ENCODE measurements at places on chromosomes 3 and 15. TPM values are rescaled to one million over a fixed set of nuclear protein-coding genes. Genes with fewer than 3 reads are reported as not detected.

Gene RGMA
- not detected for total RNA-seq

Gene PATL2
- total RNA-seq: 19.1 TPM

Gene SSUH2
- total RNA-seq: not detected

GRCh38 chr3:52317208-52318000, 1.3 kb downstream of the DNAH1 start:
- peak; percentile 79 for DNase-seq

GRCh38 chr15:48928877-48929538, 34.7 kb downstream of the SHC4 start:
- DNase-seq: no peak

DNA sequence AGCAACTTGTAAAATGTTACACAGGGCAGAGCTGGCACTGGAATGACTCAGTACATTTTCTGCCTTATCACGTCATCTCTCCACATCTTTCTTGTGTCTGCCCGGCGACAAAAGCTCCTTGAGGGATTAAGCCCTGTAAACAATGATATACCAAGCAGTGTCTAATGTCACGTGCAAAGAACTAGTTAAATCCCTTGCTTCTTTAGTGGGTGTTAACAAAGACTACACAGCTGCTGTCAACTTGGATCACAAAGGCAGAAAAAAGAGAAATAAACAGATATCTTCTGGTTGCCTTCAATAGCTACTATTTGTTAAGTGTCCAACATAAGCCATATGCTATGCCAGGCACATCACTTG, 48.1 kb upstream of the FRMD4B start:
- no peak for DNase-seq

DNA sequence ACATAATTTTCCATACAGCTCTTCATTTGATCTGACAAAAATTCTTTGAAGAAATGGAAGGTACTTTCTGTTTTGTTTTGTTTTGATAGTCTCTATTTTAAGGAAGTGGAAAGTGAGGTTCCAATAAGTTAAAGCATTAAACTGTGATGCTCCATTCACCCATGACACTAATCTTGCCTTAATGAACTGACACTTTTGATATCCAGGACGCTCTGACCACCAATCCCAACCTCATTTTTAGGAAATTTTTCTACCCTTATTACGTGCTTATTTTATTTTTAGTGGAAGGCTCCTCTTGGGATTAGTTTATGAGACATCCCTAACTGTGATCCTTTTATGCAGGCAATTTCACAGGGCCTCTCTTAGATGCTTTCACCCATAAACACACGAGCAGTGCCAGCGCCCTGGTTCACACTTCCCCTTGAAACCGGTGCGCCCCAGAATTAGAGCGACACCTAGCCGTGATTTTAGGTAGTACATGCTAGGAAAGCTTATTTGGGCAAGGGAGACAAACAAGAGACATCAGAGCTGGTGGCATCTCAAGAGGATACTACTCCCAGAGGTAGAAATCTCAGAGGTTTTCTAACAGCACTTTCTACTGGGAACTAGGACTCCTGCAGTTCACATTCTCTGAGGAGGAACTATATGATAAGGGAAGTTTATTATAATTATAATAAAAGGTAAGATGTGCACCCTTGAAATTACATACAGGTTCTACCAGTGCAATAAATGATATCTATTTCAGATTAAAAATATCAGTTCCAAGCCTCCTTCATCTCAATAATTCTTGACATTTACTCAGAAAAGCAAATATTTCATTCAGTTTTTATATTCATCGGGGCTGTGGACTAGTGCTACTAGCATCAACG, 173.9 kb downstream of the SLC9A9 start:
- peak; percentile 82 for DNase-seq

DNA sequence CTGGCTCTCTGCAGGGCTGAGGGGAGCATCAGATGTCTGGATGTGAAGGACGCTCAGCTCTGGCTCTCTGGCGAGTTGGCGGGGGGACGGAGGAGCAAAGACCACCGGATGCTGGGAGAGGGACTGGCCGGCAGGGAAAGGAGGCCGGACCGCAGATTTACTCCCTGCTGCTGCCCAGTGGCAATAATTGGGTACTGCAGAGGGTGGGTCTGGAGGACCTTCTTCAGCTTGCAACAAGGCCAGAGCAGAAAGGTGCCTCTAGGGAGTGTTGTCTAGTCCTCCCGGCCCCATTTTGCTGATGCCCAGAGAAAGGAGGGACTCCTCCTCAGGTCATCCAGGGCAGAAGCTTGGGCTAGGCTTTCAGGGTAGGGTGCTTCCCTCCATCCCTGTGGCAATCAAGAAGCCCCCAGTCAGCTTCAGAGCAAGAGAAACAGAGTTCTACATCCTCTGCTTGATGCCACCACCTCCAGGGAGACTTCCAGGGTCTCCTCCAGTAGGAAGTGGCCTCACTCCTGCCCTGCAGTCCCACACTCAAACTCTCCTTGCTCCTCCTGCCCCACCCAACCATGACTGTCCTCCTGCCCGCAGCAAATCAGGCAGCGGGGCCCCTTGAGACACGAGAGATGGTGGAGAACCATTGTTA, 20.3 kb upstream of the CSPG4 start:
- DNase-seq: peak; percentile 72

DNA sequence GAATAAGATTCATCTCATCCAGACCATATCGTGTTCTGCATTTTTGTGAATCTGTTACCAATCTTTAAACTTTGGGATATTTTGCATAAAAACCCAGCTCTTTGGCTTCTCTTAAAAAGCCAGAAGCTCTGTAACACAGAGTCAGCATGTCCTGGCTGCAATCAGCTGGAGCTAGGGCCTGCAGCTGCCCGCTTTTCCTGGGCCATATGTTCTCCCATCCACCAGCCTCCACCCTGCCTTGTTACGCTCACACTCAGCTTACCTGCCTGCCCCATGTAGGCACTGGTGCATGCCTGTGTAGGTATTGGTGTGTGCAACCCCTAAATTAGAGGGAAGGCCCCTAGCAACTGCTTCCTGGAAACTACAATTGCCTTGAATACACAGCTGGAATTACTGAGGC, 48.2 kb downstream of the CRYGS start:
- no peak for DNase-seq

GRCh38 chr15:87722941-87723691, 533.4 kb downstream of the NTRK3 start:
- no peak for DNase-seq

DNA sequence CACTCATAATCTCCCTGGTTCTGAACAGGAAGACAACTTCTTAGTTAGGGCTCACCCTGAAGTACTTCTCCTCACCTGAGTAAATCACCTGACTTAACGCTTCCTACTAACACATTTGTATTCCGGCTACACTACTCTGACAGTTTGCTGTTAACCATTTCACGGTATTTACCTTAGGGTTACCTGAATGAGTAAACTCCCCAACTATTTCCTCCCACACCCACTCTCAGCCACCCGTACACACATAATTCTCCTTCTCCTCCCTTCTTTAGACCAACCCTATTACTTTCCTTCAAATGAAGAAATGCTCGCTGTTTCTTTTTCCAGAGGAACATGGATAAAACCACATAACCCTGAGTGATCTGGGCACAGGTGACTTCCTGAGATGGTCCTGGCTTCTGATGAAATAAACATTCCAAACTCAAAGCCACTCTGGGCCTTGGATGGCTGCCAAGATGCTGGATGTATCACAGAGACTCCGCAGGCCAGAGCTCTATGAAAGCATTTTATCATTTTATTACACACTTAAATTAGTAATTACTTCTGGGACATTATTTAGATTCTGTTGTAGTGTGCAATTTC, 183.6 kb upstream of the ATP11B start:
- no peak for DNase-seq

Gene SERPINI2
- total RNA-seq: not detected

- DNase-seq: no peak
Measured at GRCh38 chr15:99999282-100000070, 266.2 kb upstream of the LYSMD4 start.

DNA sequence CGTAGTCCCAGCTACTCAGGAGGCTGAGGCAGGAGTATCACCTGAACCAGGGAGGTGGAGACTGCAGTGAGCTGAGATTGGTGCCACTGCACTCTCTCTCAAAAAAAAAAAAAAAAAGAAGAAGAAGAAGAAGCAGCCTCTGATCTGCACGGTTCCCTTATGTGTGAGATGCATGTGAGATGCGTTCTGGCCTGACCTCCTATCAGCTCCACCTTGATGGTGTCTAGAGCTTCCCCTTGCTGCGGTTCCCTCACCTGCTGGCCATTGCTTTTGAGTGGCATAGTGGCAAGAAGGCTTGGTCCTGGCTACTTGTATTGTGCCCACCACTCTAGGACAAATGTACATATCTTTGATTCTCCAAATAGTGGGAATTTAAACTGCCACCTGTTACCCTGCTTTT, 49.4 kb upstream of the CFAP161 start:
- DNase-seq: no peak

- no peak for DNase-seq
Measured at GRCh38 chr3:174168538-174169254, 690.4 kb upstream of the NAALADL2 start.

DNA sequence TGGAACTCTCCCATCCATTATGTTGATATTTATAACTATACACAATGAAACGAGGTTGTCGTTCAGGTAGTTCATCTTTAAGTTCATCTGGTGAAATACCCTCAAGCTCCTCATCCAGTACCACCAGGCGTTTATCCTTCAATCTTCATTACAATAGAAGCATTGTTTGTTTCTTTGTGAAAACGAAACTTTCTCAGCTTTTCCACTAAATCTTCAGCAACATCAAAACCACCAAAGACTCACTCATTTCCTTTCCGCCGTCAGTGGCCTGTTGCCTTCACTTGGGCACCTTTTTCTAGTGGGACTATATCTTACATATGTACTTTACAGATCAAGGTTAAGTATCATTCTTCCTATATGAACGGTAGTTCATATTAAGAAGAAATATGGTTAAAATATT, 44.1 kb upstream of the TFG start:
- DNase-seq: no peak

DNA sequence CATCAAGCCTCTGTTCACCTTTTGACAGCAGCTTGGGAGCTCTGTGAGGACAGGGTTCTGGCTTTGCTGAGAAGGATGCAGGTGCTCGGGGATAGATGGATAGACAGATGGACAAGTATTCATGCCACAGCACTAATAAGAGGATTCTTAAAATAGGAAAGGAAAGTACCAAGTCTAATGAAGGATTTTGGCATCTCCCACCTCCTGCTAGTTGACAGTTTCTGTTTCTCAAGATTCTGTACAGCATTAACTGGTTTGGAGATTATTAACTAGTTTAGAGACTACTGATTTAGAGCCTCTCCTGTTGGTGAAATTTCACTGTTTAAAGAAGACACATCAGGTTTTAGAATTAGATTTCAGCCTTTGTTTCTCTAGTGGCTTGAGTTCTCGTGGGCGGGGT, 152.3 kb downstream of the CACNA1D start:
- no peak for DNase-seq

Gene RPS27L
- total RNA-seq: 112 TPM

DNA sequence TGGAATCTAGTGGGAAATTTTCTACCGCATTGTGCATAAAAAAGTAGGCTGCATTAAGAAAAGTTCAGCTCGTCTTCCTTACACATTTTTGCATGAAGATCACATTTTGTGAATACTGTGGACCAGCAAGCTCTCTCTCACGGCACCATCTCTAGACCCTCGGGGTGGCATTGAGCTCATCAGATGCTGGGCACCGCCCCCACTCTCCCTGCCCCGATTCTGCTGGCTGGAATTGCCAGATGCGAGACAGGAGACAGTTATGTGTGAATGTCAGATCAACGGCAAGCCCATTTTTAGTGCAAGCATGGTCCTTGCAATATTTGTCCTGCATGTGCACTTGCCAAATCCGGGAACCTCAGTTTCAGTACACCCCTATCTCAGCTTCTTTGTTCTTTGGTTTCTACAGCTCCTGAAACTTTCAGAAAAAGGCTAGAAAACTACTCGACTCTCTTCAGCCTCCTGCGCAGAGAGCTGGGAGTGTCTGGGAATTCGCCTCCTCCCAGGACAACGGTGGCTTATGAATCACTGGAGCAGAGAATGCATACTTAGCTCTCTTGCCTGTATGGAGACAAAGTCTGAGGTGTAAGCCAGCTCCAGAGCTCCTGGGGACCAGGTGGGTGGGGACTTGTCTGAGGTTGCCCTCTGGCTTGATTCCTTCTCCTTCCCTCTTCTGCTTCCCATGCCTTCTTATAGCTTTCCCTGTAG, 285.2 kb upstream of the ATP10A start:
- no peak for DNase-seq

DNA sequence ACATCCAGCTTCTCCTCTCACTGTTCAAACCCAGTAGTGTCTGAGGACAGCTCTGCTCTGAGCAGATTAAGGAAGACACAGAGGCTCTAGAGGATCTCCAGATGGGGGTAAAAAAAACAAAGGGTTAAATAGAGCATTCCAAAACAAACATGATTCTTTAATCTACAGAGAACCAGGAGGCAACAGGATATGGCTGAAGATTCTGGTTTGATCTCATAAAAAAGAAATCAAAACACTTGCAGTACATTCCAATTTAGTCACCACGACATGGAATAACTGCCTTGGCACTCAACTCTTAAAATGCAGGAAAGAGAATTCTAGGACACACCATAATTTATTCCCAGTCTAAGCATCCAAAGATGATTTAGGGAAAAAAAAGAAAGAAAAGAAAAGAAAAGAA, 32.0 kb downstream of the TM4SF4 start:
- DNase-seq: no peak

- DNase-seq: no peak
Measured at GRCh38 chr15:66721501-66721937, 19.5 kb downstream of the SMAD6 start.

Gene SNTN
- not detected for total RNA-seq

Gene PCLAF
- 90.0 TPM for total RNA-seq

Gene INAFM2
- total RNA-seq: 16.7 TPM

GRCh38 chr3:37993067-37993455, 2.5 kb downstream of the VILL start:
- no peak for DNase-seq

Gene SLC22A14
- total RNA-seq: not detected

DNA sequence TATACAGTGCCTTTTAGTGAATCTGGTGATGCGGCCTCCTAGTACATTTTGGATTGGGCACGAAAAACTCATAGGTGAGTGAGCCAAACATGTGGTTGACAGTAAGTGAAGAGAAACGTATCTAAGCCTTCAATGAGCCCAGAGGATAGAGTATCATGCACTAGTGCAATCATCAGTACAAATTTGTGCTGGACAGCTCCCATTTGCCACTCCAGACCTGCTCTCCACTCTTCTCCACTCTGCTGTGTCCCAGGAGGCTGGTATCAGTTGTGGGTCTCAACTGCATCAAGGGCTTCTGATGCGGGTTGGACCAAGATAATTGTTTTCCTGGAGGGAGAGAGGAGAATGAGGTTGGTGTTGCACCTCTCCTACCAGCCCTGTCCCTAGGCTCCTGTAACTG, 9.1 kb upstream of the RASGRF1 start:
- no peak for DNase-seq

GRCh38 chr3:126285369-126285768, 71.8 kb downstream of the KLF15 start:
- DNase-seq: no peak

DNA sequence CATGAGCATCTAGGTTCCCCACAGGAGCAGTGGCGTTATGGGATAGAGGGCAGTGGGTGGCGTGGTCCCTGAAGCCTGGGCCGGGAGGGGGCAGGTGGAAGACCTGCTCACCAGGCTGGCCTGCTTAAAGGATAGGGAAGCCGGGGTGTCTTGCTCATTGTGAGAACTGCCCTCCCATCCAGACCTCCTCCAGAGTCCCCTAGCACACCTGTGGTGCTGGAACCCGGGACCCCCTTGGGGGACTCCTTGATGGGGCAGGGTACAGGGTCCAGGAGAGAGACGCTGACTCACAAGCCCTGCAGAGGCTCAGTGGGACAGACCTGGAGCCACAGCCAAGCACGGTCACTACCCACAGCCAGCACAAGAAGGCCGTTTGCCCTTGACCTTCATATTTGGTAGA, 2.8 kb upstream of the RHCG start:
- no peak for DNase-seq
